ENCODE measurements at places on chromosomes 5 and 9.

- peaks cover 3% of the 10 kb centered on the region for H3K27me3 ChIP-seq
- H3K27ac ChIP-seq = no peak overlapping the region
- H3K4me1 ChIP-seq = no peaks in the 10 kb centered on the region
- H3K36me3 ChIP-seq = no peaks in the 10 kb centered on the region
- no peak for DNase-seq
These were observed 113.5 kb downstream of the TSSK1B start for GRCh38 chr5:113321276-113321675.

DNA sequence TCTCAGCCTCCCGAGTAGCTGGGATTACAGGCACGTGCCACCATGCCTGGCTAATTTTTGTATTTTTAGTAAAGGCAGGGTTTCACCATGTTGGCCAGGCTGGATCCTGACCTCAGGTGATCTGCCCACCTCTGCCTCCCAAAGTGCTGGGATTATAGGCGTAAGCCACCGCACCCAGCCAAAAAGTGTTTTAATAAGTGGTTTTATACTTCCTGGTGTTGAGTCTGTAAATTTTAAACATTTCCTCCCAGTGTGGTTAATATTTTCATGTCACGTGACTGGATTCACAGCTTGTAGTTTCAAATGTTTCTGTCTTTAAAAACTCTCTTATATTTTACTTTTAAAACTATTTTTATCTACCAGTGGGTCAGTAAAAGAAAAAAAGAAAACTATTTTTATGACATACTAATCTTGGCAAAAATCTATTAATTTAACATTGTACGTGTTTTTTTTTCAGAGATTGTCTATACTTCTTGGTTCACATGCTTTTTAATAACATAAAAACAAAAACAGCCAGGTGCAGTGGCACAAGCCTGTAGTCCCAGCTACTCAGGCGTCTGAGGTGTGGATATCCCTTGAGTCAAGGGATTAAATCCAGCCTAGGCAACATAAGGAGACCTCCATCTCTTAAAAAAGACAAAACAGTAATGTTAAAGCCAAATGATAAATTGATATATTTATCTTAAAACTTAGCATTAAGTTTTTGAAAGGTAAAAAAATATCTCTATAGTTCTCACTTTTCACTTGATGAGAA is 117.1 kb downstream of the DMXL1 start:
- H3K4me1 ChIP-seq = no peaks in the 10 kb centered on the region
- peaks cover 31% of the 10 kb centered on the region for H3K36me3 ChIP-seq
- H3K27ac ChIP-seq = no peak overlapping the region
- no peaks in the 10 kb centered on the region for H3K27me3 ChIP-seq
- DNase-seq = no peak
- H3K4me3 ChIP-seq = no peak overlapping the region

GRCh38 chr9:124298646-124299235 is 41.0 kb downstream of the NEK6 start:
- H3K27me3 ChIP-seq = peaks cover 3% of the 10 kb centered on the region
- peaks cover 6% of the 10 kb centered on the region for H3K36me3 ChIP-seq
- H3K4me1 ChIP-seq = peaks cover 29% of the 10 kb centered on the region
- no peak overlapping the region for H3K27ac ChIP-seq
- H3K4me3 ChIP-seq = no peak overlapping the region
- no peak for DNase-seq

DNA sequence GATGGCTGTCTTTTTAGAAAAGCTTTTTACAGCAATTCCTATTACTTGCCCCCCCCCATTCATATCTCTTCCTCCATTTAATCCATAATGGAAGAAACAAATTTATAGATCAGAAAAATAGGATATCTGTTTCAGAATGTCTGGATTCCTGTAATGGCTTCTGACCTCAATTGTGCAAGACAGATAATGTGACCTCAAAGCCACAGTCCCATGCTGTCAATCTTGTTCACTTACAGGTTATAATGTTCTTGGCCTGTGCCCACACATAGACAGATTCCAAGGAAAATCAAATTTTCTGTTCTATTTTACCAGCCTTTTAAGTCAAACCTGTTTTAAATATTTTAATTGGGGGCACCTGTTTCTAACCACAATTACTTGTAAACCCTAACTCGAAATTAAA is 143.4 kb downstream of the ENTREP1 start:
- H3K36me3 ChIP-seq = no peaks in the 10 kb centered on the region
- peaks cover 8% of the 10 kb centered on the region for H3K27me3 ChIP-seq
- no peak overlapping the region for H3K27ac ChIP-seq
- H3K4me1 ChIP-seq = peaks cover 24% of the 10 kb centered on the region
- no peak overlapping the region for H3K4me3 ChIP-seq
- DNase-seq = no peak

- no peak overlapping the region for H3K27ac ChIP-seq
- no peaks in the 10 kb centered on the region for H3K4me1 ChIP-seq
- H3K27me3 ChIP-seq = peaks cover 3% of the 10 kb centered on the region
- peaks cover 4% of the 10 kb centered on the region for H3K36me3 ChIP-seq
- H3K4me3 ChIP-seq = no peak overlapping the region
These were observed 88.4 kb upstream of the WWC1 start for GRCh38 chr5:168202996-168203395.

DNA sequence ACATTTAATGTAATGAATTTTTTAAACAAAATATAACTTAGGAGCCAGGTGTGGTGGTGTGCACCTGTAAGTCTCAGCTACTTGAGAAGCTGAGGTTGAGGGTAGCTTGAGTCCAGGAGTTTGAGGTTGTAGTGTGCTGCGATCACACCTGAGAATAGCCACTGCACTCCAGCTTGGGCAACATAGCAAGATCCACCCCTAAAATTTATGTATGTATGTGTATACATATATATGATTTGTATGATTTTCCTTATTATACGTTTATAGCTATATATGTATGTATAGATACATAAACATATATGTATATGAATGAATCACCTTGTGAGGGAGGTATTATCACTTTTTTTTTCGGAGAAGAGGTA is 653 bp upstream of the CCNI2 start:
- H3K36me3 ChIP-seq = no peaks in the 10 kb centered on the region
- no peaks in the 10 kb centered on the region for H3K4me1 ChIP-seq
- peak overlapping the region; percentile 75 for H3K4me3 ChIP-seq

GRCh38 chr5:100799166-100799565 is 103.9 kb downstream of the ST8SIA4 start:
- no peaks in the 10 kb centered on the region for H3K36me3 ChIP-seq
- no peak overlapping the region for H3K4me3 ChIP-seq
- no peak for DNase-seq
- no peaks in the 10 kb centered on the region for H3K27me3 ChIP-seq
- H3K4me1 ChIP-seq = no peaks in the 10 kb centered on the region

DNA sequence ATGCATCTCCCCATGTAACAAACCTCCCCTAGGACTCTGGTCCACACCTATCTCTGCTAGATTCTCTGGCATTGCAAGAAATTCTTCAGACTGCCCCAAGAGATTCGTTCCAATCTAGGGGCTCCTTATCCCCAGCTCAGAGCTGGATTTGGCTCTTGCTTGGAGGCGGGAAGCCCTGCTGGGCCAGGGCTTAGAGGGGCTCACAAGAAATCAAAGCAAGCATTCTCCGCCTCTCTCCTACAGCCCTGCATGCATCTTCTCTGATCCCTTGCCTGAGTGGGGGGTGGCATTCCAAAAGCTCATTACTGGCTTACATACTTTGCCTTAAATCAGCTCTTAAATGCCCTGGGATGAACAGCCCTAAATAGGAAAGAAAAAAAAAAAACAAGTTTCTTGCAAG is 75.8 kb downstream of the KCNIP1 start:
- H3K36me3 ChIP-seq = no peaks in the 10 kb centered on the region
- DNase-seq = no peak
- peaks cover 3% of the 10 kb centered on the region for H3K27me3 ChIP-seq
- H3K4me1 ChIP-seq = peaks cover 22% of the 10 kb centered on the region
- H3K27ac ChIP-seq = no peak overlapping the region

- no peak for DNase-seq
- H3K4me3 ChIP-seq = no peak overlapping the region
- H3K27me3 ChIP-seq = peaks cover 35% of the 10 kb centered on the region
- peaks cover 14% of the 10 kb centered on the region for H3K4me1 ChIP-seq
- no peak overlapping the region for H3K27ac ChIP-seq
These were observed 53.8 kb downstream of the MRPL36 start for GRCh38 chr5:1745796-1746370.

- H3K36me3 ChIP-seq = no peaks in the 10 kb centered on the region
- peaks cover 57% of the 10 kb centered on the region for H3K27me3 ChIP-seq
- H3K4me3 ChIP-seq = no peak overlapping the region
- H3K4me1 ChIP-seq = peaks cover 11% of the 10 kb centered on the region
- DNase-seq = no peak
These were observed 3.4 kb upstream of the CFAP95 start for GRCh38 chr9:69817202-69817601.

- DNase-seq = no peak
- H3K27ac ChIP-seq = no peak overlapping the region
- no peaks in the 10 kb centered on the region for H3K36me3 ChIP-seq
- H3K4me3 ChIP-seq = no peak overlapping the region
These were observed 125.3 kb downstream of the ST8SIA4 start for GRCh38 chr5:100777680-100778300.

- H3K4me3 ChIP-seq = no peak overlapping the region
- DNase-seq = no peak
- H3K27ac ChIP-seq = peak overlapping the region; percentile 19
- H3K27me3 ChIP-seq = peaks cover 3% of the 10 kb centered on the region
- H3K4me1 ChIP-seq = peaks cover 17% of the 10 kb centered on the region
These were observed 74.5 kb downstream of the WNK2 start for GRCh38 chr9:93258419-93258817.

DNA sequence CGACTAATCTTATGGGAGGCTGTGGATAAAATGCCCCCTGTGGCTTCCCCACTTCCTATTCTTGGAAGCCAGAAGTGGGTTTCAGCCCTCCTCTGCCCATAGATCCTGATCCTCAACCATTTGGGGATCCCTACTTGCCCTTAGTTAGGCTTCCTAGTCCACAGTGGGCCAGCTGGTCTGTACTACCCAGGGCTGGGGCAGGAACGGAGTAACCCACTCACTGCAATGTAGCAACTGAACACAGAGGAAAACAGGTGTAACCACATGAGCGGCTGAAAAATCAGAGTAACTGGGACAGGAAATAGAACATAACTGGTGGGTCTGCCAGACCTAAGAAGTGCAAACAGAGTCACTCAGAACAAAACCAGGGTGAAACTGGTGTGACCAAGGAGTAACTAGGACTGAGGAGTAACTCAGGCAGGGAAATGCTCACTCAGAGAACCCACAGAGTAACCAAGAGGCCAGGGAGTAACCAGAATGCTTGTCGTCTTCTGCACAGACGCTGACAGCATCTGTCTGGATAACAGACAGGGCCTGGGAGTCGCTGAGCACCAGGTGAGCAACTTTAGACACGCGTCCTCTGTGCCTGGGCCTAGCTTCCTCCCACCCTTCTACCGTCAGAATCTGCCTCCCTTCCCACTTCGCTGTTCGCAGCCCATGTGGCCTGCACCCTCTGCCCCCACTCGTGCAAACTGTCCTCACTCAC is 1.0 kb downstream of the AQP3 start:
- H3K27me3 ChIP-seq = peaks cover 42% of the 10 kb centered on the region
- peak overlapping the region; percentile 73 for H3K4me3 ChIP-seq
- H3K4me1 ChIP-seq = peaks cover 52% of the 10 kb centered on the region
- H3K36me3 ChIP-seq = no peaks in the 10 kb centered on the region
- H3K27ac ChIP-seq = no peak overlapping the region

DNA sequence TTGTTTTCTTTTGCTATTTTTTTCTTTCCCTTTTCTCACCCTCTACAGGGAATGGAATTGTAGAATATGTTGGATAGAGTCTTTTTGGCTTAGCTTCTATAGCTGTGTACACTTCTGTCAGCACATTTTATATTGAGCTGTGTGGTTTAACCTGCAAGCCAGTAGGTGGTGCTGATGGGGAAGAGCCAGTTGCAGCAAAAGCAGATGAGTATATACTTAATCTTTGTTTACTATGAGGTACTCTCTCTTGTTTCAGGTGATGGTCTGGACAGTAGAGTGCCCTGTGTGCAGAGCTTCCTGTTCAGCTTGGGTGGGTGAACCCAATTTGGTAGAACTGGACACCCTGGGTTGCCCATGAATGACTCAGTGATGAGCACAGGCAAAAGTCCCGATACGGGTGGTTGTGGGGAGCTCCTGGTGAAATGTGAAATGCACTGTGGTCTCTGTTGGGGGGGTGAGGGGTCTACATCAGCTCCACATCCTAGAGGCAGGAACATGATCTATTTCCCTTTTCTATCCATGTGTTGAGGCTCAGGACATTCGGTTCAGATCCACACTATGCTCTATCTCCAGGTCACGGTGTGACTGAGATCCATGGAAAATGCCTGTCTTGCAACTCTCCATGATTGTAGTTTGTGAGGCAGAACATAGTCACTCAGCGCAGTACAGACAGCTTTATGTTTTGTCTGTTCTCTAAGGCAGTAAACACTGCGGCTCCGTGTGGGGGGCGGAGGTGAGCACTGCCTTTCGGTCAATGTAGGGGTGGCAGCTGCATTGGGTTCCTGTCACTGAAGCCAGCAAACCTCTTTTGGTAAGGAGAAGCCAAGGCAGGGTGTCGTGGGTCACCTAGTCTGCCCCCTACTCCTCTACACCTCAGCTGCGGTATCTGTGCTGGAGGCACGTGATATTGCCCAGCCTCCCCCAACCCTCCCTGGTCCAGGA is 353.2 kb downstream of the PRR16 start:
- H3K4me1 ChIP-seq = no peaks in the 10 kb centered on the region
- no peak overlapping the region for H3K27ac ChIP-seq
- H3K27me3 ChIP-seq = no peaks in the 10 kb centered on the region
- no peak for DNase-seq

GRCh38 chr5:132003170-132003744 is 8.2 kb downstream of the ACSL6 start:
- H3K27ac ChIP-seq = peak overlapping the region; percentile 42
- H3K4me3 ChIP-seq = no peak overlapping the region
- H3K36me3 ChIP-seq = no peaks in the 10 kb centered on the region
- peak; percentile 49 for DNase-seq
- H3K4me1 ChIP-seq = peaks cover 51% of the 10 kb centered on the region

DNA sequence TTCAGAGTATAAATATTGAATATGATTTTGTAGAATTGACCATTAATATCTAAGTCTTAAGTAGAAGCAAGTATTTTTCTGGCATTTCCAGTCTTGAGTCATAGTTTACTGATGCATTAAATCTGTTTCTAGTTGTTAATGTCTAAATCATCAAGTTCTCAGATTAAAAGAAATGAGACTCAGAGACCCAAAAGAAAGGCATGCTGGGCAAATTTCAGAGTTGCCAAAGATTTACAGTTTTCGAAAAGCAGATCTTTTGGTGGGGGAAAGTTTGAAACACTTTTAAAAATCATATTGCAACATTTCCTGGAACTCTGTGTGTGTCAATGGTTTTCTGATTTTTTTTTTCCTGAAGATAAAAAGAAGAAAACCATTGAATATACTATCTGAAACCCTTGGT is 60.9 kb downstream of the ANKRD55 start:
- no peak overlapping the region for H3K4me3 ChIP-seq
- no peak overlapping the region for H3K27ac ChIP-seq
- no peaks in the 10 kb centered on the region for H3K36me3 ChIP-seq
- peaks cover 13% of the 10 kb centered on the region for H3K4me1 ChIP-seq
- no peak for DNase-seq
- no peaks in the 10 kb centered on the region for H3K27me3 ChIP-seq

DNA sequence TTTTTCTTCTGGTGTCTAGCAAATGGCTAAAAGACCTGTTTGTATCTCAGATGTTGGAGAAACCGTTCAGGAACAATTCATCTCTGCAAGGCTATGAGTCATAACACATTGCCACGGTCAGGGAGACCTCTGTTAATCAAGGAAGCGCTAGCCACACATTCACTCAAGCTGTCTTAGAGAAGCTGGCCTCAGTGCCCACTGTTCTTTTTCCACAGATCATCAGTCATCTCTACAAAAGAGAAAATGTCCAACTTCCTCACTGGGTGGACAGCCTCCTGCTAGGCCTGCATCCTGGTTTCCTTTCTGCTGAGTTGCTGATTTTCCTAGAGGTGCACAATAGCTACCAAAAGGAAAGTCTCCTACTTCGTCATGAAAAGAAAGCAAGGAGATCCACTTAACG is 360.5 kb downstream of the BNC2 start:
- no peak overlapping the region for H3K27ac ChIP-seq
- H3K4me3 ChIP-seq = no peak overlapping the region
- DNase-seq = no peak
- no peaks in the 10 kb centered on the region for H3K27me3 ChIP-seq
